ENCODE measurements at places on chromosomes 1 and 21.

DNA sequence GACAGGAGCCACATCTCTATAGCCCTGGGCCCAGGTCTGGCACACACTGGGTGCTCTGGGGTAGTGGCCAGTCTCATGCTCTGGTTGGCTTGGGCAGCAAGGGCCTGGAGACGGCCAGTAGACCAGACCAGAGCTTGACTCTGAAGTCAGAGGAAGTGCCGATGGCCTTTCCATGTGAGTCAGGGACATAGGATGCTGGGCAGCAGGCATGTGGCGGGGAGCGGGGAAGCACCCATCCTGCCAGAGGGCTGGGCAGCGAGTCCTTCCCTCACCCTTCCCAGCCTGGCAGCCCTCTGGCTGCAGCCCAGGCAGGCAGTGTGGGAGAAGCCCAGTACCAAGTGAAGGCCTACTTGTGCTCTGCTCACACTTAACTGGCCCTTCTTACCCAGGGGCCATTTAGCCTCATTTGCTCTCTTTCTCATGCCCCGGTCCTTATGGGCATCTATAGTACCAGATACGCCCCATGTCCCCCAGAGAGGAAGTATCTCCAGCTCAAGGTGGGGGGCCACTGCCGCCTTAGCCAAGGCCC, 3.3 kb downstream of the GPR153 start:
- DNase-seq = no peak

DNA sequence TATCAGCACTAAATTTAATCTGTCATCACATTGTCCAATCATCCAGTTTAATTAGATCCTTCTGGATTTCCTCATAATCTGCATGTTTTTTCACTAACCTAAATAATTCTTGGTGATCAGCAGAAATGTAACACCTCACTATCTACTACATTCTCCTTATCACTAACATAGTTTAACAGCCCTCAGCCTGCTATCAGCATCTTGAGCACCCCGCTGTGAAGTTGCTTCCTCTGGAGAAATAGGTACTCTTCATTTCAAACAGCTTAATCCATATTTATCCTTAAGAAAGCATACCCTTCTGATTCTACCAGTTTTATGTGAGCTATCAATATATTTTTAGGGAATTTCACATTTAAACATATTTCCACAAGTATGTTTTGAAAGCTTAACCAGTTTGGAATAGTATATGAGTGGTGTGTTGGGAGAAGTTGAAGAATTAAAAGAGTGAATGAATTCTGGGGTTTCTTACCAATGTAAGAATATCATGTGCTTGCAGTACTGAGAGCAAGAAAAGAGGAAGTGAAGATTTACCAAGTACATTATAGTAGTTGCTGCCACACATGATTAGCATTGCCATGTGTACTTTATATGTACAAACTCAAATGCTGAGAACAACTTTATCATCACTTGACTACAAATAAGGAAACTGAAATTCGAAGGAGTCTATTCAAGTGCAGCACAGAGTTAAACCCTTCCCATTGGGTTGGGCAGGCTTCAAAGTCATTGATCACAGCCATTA, 771.1 kb upstream of the ADGRL4 start:
- DNase-seq = peak; percentile 4

DNA sequence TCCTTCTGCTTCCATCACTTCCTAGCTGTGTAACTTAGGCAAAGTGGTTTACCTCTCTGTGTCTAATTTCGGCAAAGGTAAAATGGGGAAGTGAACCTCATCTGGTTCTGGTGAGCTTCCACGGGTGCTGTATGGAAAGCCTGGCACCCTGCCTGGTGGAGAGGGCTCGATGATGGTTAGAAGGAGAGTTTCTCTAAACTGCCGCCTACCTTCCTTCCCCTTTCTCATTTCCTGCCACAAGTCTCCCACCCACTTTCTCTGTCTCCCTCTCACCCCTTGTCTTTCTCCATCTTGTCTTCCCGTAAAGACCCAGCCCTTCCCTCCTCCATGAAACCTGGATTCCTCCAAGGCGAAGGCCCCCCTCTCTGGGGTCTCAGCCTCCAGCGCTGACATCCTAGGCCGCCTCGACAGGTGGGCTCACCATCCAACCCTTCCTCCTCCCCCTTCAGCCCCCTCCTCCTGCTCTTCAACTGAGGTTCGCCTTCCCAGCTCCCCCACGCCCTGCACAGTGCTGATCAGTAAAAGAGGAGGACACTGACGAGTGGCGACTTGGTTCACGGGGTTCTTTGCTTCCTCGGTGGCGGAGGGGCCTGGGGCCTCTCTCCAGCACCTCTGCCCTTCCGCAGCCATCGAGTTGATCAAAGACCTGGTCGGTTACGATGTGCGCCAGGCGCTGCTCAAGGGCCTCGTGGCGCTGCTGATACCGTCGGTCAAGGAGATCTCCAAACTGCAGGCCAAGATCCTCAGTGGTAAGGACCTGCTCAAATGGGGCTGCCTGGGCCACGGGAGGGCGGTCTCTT, 7.3 kb downstream of the RNU5D-1 start:
- peak; percentile 94 for DNase-seq

DNA sequence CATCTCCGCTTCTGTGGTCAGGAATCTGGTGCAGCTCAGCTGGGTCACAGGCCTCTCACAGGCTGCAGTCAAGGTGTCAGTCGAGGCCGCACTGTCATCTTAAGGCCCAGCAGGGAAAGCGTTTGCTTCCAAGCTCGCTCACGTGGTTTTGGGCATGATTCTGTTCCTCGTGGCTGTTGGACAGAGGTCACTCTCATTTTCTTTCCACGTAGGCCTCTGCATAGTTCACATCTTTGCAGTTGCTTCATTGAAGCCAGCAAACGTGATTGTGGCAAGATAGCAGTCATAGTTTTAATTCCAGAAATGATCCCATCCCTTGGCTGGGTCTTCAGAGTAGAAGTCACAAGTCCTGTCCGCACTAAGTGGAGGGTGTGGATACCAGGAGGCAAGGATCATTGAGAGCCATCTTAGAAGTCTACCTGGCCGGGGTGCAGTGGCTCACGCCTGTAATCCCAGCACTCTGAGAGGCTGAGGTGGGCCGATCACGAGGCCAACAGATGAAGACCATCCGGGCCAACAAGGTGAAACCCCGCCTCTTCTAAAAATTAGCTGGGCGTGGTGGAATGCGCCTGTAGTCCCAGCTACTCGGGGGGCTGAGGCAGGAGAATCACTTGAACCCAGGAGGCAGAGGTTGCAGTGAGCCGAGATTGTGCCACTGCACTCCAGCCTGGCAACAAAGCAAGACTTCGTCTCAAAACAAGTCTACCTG, 24.5 kb downstream of the NECAP2 start:
- DNase-seq = no peak

- no peak for DNase-seq
Observed at GRCh38 chr1:110159168-110159567, 8.9 kb downstream of the SLC6A17 start.

DNA sequence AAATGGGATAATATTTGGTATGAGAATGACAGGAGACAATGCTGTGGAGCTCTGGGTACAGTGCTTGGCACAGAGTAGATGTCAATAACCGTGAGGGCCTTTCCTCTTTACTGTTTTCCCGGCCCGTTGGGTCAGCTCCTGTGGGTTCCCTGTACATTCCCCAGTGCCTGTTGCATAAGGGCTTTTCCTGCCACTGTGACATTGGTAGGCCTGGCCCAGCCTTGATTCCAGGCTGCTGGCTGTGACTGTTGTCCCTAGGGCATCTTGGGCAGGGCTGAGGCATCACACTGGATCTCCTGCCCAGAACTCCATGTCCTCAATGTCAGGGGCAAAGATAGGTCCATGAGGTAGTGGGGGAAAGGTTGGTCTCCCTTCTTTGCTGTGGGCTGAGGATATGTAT, 25.8 kb upstream of the MYCL start:
- no peak for DNase-seq

- DNase-seq = peak; percentile 76
Observed at GRCh38 chr1:201566933-201567801, 28.2 kb downstream of the NAV1 start.

DNA sequence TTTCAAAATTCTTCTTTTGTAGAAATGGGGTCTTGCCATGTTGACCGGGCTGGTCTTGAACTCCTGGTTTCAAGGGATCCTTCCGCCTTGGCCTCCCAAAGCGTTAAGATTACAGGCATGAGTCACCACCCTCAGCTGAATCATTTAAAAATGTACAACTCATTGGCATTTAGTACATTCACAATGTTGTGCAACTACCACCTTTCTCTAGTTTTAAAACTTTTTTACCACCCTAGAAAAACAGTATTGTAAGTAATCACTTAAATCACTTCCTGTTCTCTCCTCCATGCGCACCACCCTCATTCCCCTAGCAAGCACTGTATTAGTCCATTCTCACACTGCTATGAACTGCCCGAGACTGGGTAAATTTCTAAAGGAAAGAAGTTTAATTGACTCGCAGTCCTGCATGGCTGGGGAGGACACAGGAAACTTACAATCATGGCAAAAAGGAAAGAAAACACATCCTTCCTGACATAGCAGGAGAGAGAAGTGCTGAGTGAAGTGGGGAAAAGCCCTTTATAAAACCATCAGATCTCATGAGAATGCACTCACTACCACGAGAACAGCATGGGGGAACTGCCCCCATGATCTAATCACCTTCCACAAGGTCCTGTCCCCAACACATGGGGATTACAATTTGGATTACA, 14.4 kb upstream of the THEM5 start:
- peak; percentile 19 for DNase-seq

- no peak for DNase-seq
Observed at GRCh38 chr1:155304558-155305063, 3.4 kb upstream of the PKLR start.

GRCh38 chr1:70627910-70628309, 216.8 kb downstream of the CTH start:
- DNase-seq = peak; percentile 52

DNA sequence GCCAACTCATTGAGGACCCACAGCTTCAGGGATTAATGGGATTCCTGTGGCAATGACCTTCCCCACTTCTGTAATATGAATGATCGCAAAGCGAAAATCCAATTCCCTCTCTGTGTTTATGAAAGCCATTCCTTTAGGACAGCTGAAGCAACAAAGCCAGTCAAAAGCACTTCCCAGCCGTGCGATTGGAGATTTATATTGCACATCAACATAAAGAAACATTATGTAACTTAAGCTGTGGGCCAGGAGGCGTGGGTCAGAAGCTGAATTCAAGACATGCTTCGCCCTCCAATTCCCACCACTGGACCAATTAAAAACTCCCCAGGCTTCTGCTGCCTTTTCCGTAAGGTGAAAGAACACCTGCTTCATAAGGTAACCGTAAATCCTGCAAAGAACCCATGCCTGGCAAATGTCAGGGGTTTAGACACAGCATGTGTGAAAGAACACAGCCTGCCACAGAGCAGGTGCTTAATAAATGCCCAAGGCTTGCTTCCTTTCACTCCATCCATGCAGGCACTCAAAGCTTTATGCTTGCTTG, 138.9 kb upstream of the SOD1 start:
- DNase-seq = no peak

DNA sequence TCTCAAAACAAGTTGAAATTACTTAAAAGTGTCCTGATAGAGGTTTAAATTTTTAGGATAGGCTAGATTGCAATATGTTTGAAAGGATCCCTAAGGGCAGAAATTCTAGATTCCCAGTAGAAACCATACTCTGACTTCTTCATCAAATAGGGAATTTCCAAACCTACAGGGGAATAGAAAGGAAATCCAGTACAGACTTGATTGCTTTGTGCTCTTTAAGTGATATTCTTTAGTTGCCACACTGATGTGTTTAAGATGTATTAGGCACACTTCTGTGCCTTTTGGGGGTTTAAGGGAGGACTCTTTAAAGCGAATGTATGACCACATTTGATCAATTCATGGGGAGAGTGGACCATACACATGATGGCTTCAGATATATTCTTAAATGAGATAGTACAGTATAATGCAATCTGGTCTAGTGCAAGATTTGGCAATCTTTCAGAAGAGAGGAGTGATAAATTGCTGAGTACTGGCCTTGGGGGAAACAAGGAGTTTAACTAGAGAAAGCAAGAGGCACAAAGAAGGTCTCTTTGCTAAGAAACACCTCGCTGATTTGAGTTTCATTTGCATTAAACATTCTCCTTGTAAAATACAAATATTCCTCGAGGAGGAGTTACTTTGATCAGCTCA, 268.8 kb upstream of the NR5A2 start:
- DNase-seq = no peak

GRCh38 chr1:27630859-27631491, 4.0 kb downstream of the FGR start:
- no peak for DNase-seq

DNA sequence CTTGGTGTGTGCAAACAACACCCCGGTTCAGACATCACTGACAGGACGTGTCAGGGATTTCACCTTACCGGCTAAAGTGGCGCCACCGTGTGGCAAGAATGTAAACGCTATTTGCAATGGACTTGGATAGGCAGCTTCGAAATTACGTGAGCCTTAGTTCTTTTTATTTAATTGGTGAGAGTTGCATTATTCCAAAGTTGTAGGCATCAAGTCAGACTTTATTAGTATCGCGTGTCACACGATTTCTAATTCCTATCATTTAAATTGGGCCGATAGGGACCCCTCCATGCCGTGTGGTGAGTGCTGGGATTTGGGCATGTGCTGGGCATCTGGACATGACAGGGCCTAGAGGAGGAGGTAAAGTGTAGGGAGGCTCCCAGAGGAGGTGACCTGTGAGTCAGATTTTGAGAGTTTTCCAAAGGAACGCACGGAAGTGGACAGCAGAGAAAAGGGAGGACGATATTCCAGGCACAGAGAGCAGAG, 14.5 kb upstream of the CPT2 start:
- DNase-seq = peak; percentile 90
